NCI-H345 (cell line): ENCODE measurements at places on chromosomes 16 and 17.

DNA sequence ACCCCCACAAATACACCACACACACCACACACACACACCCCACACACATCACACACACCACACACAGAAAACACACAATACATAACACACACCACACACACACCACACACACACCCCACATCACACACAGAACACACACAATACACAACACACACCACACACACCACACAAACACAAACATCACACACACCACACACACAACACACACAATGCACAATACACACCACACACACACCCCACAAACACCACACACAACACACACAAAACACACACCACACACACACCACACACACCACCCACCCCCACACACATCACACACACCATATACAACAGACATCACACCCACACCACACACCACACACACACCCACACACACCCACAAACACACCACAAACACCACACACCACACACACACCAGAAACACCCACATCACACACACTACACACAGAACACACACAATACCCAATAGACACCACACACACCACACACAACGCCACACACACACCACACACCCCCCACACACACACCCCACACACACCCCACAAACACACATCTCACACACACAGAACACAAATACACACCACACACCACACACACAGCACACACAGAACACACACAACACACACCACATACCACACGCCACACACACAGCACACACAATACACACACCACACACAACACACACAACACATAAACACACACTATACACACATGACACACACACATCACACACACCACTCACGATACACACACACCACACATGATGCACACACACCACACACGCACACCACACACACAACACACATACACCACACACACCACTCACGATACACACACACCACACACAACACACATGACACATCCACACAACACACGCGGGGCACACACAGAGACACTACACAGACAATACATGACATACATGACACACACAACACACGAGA, 11.0 kb upstream of the GCGR start:
- DNase-seq: no peak

GRCh38 chr16:26724189-26724588, 342.5 kb upstream of the C16orf82 start:
- no peak for DNase-seq

DNA sequence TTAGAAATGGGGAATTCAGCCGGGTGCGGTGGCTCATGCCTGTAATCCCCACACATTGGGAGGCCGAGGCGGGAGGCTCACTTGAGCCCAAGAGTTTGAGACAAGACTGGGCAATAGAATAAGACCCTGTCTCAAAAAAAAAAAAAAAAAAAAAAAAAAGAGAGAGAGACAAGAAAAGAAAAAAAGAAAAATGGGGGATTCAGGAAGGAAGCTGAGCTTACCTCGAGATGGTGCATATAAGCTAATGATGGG, 150.8 kb upstream of the RPH3AL start:
- DNase-seq: no peak

- no peak for DNase-seq
Measured at GRCh38 chr16:784431-784830, 3.8 kb downstream of the RPUSD1 start.

- DNase-seq: no peak
Measured at GRCh38 chr16:12327971-12328726, 351.6 kb downstream of the SNX29 start.

GRCh38 chr17:64534187-64534586, 27.4 kb downstream of the CEP95 start:
- DNase-seq: no peak

DNA sequence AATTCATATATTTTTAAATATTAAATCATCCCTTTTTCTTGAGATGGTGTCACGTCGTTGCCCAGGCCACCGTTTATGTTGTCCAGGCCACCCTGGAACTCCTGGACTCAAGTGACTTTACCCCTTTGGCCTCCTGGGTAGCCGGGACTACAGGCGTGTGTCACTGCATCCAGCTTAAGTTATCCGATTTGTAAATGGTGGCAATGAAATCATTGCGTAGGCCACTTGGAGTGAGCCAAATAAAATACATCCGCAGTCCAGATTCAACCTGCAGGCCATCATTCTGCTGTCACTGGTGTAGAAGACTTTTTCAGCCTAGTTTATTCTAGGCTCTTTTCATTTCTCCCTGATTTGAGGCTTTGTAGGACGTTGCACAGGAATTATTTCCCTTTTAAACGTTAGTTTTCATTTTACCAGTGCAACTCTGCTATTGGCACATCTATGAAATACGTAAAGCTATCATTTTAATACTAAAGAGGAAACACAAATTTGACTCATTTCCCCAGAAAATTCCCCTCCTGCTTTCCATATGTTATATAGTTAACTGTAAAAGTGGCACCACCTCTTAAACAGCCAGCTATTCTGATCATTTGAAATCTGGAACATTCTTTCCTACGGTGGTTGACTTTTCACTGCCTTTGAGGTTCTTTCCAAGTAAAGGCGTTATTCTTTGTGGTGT, 449.8 kb downstream of the MAF start:
- DNase-seq: no peak

GRCh38 chr17:44241106-44241624, 21.7 kb upstream of the UBTF start:
- no peak for DNase-seq

- no peak for DNase-seq
Measured at GRCh38 chr17:53061446-53061845, 761.3 kb upstream of the KIF2B start.

- DNase-seq: no peak
Measured at GRCh38 chr17:47837401-47838039, 3.6 kb downstream of the SCRN2 start.

DNA sequence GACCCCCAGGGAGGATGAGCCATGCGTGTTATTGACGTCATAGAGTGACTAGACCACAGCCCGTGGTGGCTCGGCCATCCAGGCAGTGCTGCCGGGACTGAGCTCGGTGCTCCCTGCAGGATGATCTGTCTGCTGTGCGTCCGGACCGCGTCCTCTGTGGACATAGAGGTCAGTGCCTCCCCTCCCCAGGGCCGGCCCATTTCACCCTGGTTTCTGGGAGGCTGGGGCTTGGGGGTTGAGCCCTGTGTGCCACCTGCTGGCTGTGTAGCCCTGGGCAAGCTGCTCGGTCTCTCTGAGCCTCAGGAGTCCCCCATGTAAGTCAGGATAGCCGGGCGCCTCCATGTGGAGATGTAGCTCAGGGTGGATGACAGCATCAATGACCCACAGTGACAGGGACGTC, 8.3 kb downstream of the TSC2 start:
- no peak for DNase-seq

GRCh38 chr17:49746791-49747490, 17.0 kb downstream of the FAM117A start:
- no peak for DNase-seq

- DNase-seq: no peak
Measured at GRCh38 chr17:42667088-42667951, 8.2 kb downstream of the TUBG2 start.

- peak; percentile 78 for DNase-seq
Measured at GRCh38 chr17:4440690-4441686, 7.2 kb downstream of the SPNS3 start.

DNA sequence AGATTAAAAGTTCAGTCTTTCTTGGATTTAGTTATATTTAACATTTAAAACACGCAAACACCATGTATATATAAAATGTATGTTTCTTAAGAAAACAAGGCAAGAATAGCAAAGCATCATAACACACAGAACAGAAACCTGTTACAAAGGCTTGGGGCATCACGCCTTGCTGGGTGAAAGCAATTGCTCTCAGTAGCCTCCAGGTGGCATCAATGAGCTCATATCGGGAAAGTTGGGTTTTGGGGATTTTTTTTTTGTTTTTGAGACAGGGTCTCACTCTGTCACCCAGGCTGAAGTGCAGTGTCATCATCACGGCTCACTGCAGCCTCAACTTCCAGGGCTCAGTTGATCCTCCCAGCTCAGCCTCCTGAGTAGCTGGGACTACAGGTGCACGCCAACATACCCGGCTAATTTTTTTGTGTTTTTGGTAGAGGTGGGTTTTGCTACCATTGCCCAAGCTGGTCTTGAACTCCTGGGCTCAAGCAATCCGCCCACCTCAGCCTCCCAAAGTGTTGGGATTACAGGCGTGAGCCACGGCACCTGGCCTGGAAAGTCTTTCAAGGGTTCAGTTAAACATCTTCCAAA, 56.9 kb downstream of the CYB5D2 start:
- DNase-seq: no peak

- peak; percentile 74 for DNase-seq
Measured at GRCh38 chr16:69132424-69133252, at the start of the genes CHTF8 and UTP4. Gene CHTF8 (minus strand): TSS chr16:69132588. CDS start chr16:69121458, 11,130 bp downstream. Gene UTP4 (plus strand): TSS chr16:69132649. CDS start chr16:69133460, 811 bp downstream.

DNA sequence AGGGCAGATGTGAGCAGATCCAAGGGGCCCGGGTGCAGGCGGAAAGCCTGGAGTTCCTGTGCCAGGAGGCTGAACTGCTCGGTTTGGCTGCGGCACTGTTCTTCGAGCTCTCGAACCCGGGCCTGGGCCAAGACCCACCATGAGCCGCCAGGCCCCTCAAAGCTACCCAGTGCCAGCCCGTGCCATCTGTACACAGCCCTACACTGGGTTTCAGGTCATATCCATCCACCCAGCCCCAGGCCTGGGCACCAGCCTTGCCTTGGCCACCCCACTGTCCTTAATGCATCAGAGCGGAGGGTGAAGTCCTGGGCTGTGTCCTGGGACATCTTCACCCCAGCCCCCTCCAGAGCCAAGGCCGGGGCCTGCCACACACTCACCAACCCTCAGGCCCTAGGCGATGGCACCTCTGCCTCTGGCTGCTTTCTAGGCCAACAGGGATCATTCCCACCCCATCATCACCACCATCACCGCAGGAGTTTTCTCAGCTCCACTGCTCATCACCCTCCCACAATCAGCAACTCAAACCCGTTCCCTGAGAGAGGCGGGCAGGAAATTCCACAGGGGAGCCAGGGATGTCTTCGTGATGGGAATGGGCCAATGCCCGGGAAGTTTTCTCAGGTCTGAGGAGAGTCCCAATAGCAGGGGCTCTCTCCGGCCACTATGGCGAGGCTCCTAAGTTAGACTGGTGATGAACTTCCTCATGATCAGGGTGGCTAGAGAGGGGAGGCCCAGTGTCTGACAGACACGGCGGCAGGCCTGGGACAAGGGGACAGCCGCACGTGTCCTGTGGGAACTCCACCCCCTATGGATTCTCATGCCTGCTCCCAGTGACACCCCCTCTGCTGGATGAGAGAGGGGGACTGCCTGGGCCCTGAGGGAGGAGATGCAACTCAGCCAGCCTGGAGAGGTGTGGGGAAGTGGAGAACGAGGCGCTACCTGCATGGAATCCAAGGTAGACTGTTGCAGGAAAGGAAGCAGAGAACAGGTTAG, 9.1 kb downstream of the TSPOAP1 start:
- no peak for DNase-seq

DNA sequence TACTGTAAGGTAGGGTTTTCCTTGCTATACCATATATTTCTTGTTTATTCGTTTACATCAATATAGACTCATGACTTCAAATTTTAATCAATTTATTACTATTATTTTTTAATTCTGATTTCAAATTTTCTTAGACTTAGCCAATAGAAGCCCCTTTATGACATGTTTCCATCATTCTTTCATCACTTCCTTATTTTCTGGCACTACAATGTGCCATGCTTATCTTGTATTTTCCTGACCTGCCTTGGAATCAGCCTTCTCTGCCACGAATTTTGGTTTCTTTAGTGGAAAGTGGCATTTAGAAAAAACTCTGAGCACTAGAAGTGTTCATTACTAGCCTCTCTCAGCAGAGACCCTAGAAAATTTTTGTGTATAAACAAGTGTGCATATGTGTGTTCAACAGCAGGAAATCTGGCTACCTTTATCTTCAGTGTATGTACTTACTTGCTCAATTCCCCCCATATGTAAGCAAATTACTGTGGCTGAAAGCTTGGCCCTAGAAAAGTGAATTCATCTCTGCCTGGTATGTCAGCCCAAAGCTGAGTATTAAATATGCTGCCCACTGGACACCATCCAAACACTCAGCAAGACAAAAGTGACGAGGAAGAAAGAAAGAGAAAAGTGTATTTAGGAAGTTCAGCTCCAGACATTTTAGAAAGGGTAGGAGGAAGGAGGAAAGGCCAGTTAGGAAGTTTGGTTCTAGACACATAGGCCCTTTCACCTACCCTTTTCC, 4.0 kb downstream of the STXBP4 start:
- no peak for DNase-seq

DNA sequence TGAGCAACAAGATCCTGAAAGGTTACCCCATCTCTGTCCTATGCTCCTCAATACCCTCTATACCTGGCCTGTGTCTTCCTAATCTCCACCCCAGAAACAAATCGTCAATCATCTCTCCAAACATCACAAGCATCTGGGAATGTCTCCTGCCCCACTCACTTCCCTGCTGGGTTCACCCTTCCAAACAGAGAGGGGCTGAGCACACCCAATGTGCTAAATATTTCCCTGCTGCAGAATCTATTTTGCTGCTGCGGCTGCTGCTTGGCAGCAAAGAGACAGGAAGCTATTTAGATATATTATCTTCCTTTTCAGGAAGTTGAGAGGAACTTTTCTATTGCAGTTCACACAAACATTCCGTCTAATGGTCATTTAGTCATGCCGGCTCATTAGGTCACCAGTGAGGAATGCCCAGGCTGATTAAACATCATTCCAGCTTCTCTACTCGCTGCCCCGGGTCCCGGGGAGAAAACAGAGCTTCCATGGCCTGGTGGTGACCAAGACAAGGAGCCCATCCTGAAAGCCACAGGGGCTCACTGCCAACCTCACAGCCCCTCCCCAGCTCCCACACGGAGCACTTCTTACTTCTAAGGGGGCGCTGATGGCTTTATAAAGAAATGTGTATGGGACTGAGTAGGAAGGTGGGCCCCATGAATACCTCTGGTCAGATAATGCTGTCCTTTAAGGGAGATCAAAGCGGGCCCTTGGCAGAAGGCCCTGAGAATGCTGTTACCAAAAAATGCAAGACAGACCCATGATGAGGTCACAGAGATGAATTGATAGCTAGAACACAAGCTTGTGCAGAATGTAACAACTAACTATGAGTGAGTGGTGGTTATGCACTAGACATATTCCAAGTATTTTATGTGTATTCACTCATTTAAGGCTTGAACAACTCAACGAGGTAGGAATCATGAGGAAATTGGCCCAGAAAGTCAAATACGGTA, 218.3 kb downstream of the SOX9 start:
- DNase-seq: no peak

DNA sequence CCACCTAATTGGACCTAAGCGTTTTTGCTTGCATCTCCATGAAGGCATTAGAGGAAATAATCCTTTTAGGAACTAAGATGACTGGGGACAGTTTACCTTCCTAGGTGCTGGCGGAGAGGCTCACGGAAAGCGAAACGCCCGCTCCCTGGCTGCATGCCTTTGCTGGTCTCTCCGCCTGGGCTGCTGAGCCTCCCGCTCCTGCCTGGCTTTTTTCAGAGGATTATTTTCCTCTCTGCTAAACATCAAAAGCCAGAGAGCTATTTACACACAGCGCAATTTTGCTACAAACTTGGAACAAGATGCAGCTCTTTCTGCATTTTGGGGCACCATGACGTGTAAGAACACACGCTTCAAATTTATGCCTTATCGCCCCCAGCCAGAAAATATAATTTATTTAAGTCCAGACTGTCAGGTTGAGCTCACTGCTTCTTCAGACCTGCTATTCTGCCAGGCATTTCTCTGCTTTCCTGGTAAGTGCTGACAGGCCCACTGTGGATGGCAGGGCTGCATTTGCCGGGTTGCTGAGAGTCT, 124.4 kb downstream of the SPACA3 start:
- DNase-seq: no peak
